ENCODE measurements at places on chromosomes 13 and 19. TPM values are rescaled to one million over a fixed set of nuclear protein-coding genes. Genes with fewer than 3 reads are reported as not detected.
A peak's percentile ranks its signal among the peaks of the same experiment; 100 is the strongest.

RFC3 gene
- 2.0 TPM for total RNA-seq

DCLK1 gene
- under 0.01 TPM for total RNA-seq

ZNF274 gene
- 28.2 TPM for total RNA-seq

ATXN8OS gene
- total RNA-seq, result not detected

CGB3 gene
- not detected for total RNA-seq

TTYH1 gene
- total RNA-seq, result not detected

STXBP2 gene
- total RNA-seq, result 89.4 TPM

BEST2 gene
- total RNA-seq, result not detected

ZNF208 gene
- 0.79 TPM for total RNA-seq

C13orf42 gene
- total RNA-seq, result not detected

ZNF681 gene
- 1.1 TPM for total RNA-seq

PRSS57 gene
- total RNA-seq, result not detected

PLPPR3 gene
- total RNA-seq, result not detected

GET3 gene
- 107 TPM for total RNA-seq

PAN3 gene
- total RNA-seq, result 11.8 TPM

DNA sequence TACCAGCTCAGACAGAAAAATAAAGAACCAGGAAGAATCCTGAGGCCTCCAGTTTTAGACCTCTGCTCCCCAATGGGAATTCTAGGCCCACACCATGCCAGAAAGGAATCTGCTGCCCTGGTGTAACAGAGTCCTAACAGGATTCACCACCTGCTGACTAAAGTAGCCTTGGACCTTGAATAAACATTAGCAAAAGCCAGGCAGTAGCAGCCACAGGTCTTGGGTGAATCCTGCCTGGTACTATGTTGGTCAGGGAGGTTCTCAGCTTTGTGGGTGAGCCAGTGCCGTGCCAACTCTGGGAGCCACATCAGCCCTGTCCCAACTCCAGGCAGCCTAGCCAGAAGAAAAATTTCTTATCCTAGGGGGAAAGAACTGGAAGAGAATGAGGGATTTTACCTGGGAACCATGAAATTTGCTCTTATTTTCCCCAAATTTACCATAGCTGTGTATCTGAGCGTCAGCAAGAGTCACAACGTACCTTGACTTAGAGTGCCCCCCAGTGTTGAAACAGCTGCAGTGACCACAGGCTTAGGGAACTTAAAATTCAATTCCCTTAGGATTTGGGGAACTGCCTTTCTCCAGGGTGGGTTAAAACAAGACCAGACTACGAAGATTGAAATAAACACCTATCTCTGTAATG is 1895.6 kb upstream of the PRR20A start:
- no peak for DNase-seq

DNA sequence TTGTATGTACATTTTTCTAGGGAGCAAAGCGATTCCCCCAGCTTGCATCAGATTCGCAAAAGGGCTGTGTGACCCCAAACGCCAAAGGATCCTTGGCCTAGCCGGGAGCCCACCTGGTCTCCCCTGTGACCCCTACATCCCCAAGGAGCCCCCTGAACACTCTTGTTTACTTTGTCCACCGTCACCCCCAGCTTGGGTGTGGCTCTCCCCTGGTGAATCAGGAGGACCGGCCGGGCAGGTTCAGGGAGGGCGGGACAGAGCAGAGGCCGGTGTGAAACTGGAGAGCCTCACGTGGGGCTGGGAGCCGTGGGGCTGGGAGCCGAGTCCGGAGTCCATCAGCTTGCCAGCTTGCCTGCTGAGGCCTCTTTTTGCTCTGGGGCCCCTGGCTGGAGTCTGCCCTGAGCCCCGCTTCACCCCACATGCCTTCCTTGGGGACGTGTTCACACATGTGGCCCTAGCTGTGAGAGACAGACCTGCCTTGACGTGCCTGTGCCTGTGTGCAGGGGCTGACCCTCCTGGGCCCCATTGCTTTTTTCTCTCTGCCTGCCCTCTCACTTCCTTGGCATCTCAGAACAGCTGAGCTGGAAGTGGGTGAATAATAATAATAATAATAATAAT is 2.0 kb downstream of the ITPKC start:
- DNase-seq, result peak; percentile 92

- DNase-seq, result no peak
Observed at GRCh38 chr19:15304140-15304705, 28.1 kb downstream of the BRD4 start.

DNA sequence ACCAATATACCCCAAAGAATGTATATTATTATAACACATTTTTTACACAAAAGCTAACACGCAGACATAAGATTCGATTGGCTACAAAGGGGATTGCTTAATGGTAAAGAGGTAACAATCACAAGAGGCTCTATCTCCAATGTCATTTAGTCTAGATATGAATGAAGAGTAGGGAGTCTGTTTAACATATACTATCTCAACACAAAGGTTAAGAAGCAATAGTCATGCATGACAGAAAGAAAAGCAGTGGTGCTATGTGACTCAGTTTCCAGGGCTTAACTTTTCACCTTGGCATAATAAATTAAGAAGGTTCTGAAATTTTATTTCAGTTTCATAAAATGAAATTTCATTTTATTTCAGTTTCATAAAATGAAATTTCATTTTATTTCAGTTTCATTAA is 33.3 kb downstream of the UFM1 start:
- DNase-seq, result no peak

DNA sequence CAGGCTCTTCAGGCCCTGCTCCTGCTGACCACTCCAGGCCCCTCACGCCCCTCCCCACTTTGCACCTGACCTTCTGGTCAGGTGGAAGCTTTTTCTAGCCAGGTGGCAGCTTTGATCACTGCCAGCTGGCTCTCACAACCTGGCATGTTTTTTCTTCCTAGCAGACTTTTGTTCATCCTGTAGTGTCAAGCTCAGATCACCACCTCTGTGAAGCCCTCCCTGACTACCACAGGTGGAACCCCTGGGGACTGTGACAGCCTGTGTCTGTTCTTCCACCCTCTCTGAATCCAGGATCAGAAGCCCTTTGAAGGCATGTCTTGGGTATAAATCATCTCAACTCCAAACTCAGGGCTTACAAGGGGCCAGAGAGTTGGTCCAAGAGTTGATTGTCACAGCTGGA is 10.3 kb upstream of the CNFN start:
- DNase-seq, result no peak

DNA sequence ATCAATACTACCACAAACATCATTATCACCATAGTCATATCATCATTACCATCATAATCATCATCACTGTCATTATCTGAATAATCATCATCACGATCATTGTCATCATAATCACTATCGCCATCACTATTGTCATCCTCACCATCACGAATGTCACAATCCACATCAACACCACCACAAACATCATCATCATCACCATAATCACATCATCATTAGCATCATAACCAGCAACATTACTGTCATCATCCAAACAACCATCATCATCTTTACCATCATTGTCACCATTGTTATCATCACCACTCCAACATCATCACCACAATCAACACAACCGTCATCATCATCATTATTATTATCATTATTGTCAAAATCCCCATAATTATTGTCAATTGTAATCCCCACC is 61.2 kb downstream of the MBD3L1 start:
- DNase-seq, result no peak

DNA sequence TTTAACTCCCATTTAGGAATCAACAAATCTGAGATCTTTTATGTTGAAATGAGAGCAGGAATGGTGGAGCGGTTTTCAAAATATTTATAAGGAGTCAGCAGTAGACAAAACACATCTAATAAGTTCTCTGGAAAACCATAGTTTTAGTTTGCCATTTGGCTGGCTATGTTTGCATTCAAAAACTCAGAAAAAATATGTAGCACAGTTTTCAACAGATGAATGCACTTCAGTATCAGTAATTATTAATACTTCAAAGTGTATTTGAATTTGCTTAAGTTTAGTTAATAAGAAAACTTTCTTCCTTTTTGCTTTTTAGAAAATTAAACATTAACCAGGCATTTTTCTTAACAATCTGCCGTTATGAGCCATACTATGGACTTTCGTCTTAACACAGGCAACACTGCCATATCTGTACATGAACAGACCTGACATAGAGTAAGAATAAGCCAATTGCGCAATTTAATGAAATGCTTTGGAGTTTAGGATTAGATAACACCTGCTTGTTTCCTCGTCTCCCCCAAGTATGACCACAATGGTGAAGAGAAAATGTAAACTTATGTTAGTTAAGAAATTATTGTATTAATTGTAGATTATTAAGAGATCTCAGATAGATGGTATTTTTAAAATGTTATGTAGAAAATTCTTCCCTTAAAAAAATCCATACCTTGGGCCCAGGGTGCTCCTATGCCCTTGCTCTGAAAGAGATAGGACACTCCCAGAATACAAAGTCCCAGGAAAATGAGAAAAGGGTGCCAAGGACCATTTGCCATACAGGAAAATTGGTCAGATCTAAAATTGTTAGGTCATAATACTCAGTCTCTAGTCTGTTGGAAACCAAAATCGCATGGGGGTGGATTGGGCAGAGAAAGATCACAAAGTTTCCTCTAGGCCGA is 552.3 kb upstream of the ARGLU1 start:
- peak; percentile 40 for DNase-seq

- DNase-seq, result no peak
Observed at GRCh38 chr19:11465600-11465999, 15.2 kb downstream of the ELAVL3 start.

DNA sequence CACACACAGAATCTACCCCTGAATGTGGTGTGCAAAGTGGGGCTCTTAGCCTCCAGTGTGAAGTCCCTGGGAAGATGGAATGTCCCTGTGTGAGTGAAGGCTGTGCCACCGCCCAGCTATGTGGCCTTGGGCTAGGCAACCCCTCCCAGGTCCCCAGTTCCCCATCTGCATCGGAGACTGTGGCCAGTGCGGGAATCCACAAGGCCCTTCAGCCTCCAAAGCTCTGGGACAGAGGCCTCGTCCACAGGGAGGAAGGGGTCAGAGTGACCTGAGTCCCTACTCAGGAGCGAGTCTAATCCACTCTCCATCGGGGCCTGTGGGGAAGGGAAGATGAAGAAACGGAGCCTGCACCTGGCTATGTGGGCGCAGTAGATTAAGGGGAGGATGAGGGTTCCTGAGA is 19.3 kb upstream of the KIR3DL3 start:
- DNase-seq, result no peak

- DNase-seq, result no peak
Observed at GRCh38 chr19:1237027-1237659, 662 bp downstream of the CBARP start.

DNA sequence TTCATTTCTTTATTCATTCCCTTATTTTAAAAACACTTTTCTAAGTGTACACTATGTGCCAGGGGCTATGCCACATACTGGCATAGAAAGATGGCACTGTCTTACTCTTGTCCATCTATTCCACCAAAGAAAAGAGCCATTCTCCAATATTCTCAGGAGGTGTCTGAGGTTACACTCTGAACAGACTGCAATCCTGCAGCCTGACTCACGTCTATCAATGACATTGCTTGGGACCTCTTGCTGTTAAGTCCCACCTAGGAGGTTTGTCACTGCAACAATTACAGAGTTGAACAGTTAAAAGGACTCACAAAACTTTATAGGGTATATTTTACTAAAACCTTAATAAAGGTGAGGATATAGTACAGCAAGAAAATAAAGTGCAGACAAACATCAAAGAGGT is 512.9 kb upstream of the HTR2A start:
- DNase-seq, result no peak

- no peak for DNase-seq
Observed at GRCh38 chr19:8680676-8681344, 17.8 kb downstream of the ACTL9 start.

DNA sequence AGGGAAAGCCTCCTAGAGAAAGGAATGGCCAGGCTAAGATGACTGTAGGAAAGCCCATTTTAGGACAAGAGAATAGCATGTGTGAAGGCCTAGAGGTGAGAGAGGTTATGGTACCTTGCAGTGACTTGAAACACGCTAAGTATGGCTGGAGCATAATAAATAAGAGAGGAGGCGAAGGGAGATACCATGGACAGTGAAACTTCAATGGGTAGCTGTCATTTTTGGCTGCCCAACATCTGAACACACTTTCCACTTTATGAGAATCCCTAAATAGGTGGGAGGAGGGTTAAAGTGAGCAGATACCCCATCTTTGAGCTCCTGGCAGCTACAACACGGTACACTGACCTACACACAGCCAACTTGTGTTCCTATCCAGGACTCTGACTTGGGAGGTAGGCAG is 8.0 kb upstream of the IFT88 start:
- DNase-seq, result no peak

GRCh38 chr19:322616-323015 is 22.0 kb downstream of the MIER2 start:
- DNase-seq, result no peak

DNA sequence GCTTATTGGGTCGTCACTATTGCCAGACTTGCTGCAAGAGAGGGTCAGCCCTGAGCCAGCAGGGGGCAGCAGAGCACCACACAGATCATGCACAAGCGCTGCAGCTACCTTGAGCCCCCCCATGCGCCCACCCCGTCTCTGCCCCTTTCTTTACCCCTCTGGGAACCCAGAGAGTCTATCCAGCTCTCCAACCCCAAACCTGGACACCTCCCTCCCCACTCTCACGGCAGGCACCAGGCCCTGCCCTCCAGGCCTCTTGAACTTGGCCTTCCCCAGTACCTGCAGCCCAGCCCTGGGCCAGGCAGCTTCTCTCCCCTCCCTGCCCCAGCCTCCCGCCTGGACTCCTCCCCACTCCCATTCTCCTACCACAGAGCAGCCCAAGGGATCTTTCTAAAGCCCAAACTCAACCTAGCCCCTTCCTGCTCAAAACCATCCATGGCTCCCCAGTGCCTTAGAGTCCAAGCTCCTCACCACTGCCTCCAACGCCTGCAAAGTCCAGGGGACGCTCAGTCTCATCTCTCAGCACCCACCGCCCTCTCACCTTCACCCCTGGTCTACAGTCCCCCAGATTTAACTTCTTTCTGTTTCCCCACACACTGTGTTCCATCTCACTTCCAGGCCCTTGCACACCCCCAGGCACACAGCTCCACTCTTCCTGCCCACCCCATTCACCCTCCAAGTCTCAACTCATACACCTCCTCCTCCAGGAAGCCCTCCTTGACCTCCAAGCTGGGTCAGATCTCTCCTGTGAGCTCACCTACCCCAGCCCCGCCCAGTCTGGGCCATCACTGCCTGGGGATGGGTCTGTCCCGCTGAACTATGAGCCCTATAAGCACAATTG is 9.4 kb upstream of the CEACAM16 start:
- peak; percentile 50 for DNase-seq

GRCh38 chr19:17671906-17672305 is 16.2 kb downstream of the UNC13A start:
- peak; percentile 59 for DNase-seq

DNA sequence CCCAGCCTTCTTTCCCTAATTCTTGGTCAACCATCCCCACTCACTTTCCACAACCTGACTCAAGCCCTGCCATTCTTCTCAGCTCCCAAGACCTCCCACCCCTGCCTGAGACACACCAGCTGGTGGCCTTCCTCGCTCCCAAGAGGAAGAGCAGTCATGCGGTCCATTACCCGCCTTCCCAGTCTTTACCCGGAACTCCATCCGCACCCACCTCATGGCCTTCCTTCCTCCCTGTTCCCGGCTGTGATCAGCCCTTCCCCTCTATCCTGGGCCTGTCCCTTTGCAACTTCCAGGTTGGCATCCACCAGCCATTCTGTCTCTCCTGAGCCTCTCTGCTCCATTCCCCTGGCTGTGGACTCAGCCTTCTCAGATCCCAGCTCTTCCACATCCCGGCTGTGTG is 18.6 kb upstream of the INSR start:
- no peak for DNase-seq
